ENCODE measurements at places on chromosomes 3 and 15.
A peak's percentile ranks its signal among the peaks of the same experiment; 100 is the strongest.

DNA sequence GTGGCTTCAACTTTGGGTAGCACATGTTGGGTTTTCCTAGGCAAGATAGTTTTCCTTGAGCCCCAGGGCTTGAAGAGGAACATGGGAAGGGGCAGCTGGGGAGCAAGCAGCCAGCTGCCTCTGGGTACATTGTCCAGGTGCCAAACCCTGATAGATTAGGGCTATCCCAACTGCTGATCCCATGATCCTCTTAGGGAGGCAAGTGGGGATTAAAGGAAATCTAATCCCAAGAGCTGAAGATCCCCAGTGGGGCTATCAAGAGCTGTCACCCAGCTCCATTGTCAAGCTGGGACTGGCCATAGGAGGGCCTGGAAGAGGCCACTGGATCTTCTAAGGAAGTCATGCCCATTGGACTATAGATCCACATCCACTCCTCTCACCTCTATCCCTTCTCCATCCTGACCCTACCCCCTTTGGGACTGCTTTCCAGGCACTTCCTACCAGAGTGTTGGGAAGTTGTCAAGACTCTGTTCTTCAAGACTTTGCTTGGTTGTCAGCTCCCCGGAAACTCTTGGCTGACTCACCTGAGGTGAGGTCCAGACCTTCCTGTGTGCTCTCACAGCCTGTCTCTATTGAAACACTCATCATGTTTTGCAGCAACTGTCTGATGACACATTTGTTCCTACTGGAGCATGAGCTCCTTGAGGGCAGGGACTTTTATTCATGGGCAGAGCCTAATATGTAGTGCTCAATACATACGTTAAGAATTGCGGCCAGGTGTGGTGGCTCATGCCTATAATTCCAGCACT, 5.9 kb downstream of the CAMK2N2 start:
- no peak for DNase-seq

- DNase-seq: no peak
Measured at GRCh38 chr3:170599091-170599490, 13.2 kb upstream of the SLC7A14 start.

- DNase-seq: no peak
Measured at GRCh38 chr15:78415284-78415683, 22.7 kb upstream of the IREB2 start.

GRCh38 chr15:43251871-43252250, 14.9 kb downstream of the TGM5 start:
- peak; percentile 30 for DNase-seq

- DNase-seq: no peak
Measured at GRCh38 chr3:40130721-40131120, 178.8 kb upstream of the EIF1B start.

DNA sequence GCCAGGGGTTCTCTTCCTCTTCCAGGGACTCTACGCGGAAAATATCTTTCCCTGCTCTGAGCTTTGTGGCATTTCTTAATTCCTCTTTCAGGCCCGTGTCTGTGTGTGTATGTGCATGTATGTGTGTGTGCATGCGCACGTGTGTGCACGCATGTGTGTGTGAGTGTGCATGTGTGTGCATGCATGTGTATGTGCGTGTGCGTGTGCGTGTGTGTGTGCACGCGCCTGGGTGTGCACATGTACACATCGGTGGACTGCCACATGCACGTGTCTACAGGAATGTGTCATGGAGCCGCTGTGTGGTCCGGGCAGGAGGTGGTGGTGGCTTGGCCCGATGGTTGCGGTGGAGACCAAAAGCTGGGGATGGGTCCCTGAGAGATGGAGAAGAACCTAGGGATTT, 133.0 kb downstream of the FBLN2 start:
- no peak for DNase-seq

GRCh38 chr3:95334461-95334860, 1271.6 kb downstream of the NSUN3 start:
- DNase-seq: no peak

DNA sequence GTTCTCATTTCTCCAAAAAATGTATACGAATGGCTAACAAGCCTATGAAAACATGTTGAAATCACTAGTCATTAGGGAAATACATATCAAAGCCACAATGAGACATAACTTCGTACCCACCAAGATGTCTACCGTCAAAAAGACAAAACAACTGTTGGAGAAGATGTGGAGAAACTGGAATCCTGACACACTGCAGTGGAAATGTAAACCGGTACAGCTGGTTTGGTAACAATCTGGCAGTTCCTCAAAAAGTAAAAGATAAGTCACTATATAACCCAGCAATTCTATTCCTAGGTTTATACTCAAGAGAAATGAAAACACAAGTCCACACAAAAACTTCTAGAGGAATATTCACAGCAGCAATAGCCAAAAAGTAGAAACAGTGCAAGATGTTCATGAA, 7.0 kb downstream of the SCAPER start:
- no peak for DNase-seq

GRCh38 chr3:117393119-117393518, 683.5 kb downstream of the TUSC7 start:
- no peak for DNase-seq

DNA sequence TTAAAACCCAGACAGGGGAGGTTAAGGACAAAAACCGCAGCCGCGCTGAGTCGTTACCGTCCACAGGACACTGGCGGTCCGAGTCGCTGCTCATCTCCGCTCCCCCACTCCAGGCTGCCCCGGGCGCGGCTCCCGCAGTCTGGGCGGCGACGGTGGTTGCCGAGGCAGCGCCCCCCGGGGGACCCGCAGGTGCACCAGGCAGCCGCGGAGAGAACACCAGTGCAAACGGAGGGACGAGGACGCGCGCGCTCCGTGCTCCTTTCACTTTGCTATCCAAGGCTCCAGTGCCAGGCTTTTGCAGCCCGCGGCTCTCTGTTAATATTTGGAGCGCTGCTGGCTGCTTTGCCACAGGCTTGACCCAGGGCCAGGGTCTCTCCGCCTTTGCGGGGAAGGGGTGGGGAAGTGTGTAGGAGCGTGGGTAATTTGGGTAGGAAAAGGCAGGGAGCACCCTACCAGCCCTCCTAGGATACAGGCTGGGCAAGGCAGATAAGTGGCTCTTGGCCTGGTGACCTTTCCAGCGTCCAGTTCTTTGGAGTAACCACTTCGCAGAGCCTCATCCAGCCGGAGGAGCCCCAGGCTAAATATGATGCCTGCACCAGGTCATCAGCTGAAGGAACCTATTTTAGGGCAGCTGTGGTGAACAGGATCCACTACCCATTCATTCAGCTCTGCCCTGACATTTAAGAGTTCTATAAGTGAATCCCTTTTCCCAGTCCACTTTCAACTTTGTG, at the start of gene GADL1:
Gene GADL1 (minus strand): TSS at position 141 of the 731 bp plus-strand sequence. CDS start 47 bp downstream, at position 94.
- DNase-seq: no peak

DNA sequence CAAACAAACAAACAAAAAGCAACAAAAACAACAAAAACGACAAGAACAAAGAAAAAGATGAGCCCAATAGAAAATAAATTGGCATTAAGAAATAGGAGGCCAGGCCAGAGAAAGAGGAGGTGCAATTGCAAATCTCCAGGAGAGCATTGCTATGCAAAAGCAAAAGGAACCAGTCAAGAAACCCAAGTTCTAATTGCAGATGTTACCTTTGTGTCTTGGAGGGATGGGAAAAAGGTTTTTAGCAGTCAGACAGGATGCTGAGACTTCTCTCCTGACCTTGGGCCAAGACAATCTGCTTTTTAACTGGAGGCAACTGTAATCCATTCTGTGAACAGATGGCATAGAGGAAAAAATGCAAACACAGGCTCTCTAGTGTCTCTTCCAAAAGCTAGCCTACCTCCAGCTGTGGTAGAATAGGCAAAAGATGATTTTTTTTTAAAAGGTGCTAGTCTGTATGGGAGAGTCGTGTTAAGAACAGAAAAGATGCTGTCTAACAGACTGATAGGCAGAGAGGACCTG, 56.4 kb downstream of the LSAMP start:
- no peak for DNase-seq

GRCh38 chr15:46265664-46266347, 631.0 kb downstream of the SQOR start:
- no peak for DNase-seq

DNA sequence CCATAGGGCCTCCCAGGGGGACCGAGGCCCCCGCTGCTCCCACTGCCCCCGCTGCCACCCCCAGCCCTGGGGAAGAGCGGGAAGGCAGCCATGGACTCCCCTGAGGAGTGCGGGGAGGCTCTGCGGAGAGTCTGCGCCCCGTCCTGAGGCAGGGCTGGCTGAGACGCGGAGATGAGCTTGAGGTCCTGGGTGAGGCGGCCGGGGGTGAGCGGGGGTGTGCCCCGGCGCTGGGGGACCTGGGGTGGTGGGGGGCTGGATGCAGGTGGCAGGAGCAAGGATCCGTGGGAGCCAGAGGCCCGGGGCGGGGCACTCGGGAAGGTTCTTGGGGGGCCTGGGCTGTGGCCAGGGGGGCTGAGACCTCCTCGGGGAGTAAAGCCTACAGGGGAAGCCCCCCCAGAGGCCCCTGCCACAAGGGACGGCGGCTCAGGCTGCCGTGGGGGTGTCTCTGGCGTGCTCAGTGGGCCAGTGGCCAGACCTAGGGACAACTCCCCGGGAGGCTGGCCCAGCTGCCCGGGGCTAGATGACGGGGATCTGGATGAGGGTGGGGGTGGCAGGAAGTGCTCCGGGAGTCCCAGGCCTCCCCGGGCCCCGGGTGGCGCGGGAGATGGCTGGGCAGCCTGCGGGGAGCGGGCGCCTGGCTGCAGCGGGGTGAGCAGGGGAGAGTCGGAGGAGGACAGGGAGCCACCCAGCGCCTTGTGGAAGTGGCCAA, 45.9 kb downstream of the HCN4 start:
- DNase-seq: no peak

- no peak for DNase-seq
Measured at GRCh38 chr3:123202451-123202850, 708 bp downstream of the SEC22A start.

- no peak for DNase-seq
Measured at GRCh38 chr3:69178838-69179739, 56.7 kb upstream of the LMOD3 start.

GRCh38 chr3:47108546-47108945, 55.4 kb downstream of the SETD2 start:
- no peak for DNase-seq

DNA sequence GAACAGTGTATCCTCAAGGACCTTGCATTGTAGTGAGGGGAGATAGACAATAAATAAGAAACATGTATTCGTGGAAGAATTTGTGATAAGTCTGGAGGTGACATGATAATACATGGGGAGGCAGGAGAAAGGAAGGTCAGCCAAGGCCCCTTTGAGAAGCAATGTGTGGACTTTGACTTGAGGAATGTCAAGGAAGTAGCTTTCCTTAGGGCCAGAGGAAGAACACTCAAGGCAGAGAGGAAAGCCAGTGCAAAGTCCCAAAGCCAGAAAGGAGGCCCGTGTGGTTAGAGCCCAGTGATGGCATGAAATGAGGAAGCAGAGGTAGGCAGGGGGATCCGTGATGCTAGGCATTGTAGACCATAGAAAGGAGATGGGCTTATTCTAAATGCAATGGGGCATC, 192.2 kb downstream of the NR1D2 start:
- no peak for DNase-seq

DNA sequence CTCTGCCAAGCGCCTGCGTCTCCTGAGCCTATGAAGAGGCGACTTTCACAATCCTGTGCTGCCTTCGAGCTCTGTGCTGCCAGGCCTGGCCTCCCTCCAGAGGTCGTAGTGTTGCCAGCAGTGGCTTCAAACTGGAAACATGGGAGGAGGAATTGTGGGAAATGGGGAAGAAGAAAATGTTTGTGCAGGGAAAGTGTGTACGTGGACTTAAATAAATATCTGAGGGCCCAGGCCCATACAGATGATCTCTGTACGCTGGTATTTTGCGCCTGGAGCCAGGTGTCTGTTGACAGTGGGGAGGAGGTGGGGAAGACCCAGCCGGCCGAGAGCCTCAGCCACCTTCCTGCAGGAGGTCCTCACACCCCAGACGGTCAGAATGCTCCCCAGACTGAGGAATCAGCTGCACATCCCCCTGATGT, 44.6 kb downstream of the ZBTB38 start:
- no peak for DNase-seq

DNA sequence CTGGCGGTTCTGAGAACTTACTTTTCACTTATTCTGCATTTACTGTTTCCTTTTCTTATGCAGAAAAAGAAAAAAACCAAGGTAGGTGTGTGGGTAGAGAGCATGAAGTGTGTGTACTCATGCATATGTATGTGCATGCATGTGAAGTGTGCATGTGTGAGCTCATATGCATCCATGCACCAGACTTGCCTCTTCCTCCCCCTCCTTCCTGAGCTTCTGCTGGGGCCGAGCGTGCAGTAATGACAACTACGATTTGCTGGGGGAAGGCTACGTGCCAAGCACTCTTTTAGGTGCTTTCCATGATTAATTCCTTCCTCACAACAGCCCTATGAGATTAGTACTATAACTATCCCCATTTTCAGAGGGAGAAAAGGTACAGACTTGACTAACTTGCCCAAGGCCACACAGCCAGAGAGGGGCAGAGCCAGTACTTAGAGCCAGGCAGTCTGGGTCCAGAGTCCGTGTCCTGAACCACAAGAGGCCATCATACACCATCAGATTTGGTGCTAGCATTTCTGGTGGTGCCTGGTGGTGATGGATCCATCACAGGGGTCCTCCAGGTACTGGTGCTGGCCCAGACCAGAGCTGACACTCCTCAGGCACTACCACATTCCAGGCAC, 46.7 kb downstream of the CAPN3 start:
- no peak for DNase-seq

DNA sequence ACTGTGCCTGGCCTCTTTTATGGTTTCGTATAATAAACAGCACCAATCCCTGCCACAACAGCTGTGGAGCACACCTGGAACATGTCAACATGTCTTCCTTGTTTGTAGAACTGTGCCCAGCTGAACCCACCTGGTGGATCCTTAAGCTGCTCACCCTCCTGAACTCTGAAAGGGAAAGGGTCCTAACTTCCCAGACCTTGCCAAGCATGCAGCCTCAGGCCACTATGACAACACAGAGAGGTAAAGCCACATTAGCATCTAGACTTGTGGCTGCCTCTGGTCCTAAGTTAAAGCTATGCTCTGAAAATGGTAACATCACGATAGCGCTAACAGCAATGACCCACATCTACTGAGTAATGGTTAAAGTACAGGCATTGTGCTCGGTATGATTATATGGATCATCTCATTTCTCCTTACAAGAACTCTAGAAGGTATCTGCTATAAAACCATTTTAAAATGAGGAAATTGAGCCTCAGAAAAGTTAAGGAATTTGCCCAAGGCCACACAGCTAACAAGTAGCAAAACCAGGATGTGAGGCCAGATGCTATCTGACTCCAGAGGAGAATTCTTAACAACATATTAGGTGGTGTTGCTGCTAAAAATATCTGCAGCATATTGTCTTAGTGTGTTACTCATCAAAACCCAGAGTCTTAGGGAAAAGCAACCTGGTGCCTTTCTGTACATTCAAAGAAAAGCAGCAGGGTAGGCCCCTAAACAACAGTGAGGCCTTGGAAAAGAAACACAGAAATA, 23.1 kb upstream of the HERC1 start:
- no peak for DNase-seq

GRCh38 chr3:178109691-178110090, 426.5 kb upstream of the KCNMB2 start:
- no peak for DNase-seq

- no peak for DNase-seq
Measured at GRCh38 chr3:39254806-39255449, 24.9 kb downstream of the CX3CR1 start.
